Nucleus accumbens (tissue), 56 donors: ENCODE measurements at places on chromosomes 4 and X.
A peak's percentile ranks its signal among the peaks of the same experiment; 100 is the strongest.

GRCh38 chr4:14215116-14215770 is 587.7 kb upstream of the BOD1L1 start:
- DNase-seq: no peak

DNA sequence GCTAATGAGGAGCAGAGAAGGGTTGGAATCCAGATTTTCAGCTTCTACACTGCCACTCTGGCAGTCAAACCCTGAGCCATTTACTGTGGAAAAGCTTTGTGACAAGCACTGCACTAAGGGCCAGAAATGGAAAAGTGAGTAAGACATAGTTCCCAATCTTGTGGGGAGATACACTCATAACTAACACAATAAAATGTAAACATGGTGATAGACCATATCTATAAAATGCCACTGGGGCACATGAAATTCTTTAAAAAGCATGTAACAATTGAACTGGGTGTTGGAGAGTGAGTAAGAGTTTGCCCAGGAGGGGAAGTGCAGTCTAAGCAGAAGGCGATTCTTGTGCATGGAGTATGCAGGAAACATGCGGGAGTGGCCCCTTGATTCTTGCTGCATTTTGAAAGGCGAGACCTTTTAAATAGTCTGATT is 32.0 kb upstream of the ANXA5 start:
- DNase-seq: no peak

- DNase-seq: no peak
These were observed 46.7 kb downstream of the JADE1 start for GRCh38 chr4:128856246-128856645.

GRCh38 chrX:46903458-46904242 is 8.6 kb upstream of the JADE3 start:
- DNase-seq: peak; percentile 83

DNA sequence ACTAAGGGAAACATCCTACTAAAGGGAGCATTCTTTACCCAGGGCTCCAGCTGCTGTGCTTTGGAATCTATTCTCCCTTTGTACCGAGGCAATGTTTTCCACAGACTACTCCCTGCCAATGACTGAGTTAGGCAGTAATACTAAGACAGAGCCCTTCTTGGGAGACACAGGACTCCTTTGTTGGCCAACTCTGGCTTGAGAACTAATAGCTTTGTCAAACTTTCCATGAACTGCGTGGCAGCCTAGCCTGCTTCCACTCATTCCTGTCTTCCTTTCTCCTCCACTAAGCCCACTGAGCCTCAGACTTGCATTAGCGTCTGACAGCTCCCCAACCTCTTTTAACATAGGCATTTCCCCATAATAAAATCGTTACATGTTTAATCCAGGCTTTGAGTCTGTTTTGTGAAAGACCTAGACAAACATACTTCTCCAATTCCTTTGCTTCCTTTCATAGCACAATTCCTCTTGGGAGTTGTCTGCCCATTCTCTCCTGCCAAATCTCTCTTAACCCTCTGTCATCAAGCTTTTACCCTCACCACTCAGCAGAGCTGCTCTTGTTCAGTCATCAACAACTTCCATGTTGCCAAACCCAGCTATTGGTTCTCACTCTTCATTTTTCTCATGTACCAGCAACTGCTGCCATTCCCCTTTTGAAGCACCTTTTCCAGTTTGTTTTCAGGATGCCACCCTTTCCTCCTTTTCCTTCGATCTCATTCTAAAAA is 300.3 kb upstream of the IGFBP7 start:
- DNase-seq: peak; percentile 20

DNA sequence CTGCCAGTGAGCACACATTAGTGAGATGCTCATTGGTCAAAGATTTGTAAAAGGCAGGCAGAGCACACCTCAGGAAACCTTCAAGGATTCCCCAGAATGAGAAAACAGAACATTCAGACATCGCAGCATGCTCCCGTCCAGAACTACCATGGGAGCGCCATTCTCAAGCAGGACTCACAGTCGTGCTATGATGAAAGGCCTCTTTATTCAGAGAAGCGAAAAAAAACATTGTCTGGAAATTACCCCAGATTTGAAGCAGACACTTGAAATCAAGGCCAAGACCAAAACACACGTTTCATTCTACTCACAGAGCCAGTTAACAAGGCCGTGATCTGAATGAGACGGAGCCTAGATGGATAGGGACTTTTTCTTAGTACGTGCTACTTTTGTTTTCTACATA is 961.8 kb upstream of the TENM3 start:
- peak; percentile 19 for DNase-seq

GRCh38 chr4:149202117-149202516 is 613.5 kb downstream of the IQCM start:
- DNase-seq: no peak

GRCh38 chr4:69831270-69831627 is 28.7 kb downstream of the SULT1E1 start:
- no peak for DNase-seq

DNA sequence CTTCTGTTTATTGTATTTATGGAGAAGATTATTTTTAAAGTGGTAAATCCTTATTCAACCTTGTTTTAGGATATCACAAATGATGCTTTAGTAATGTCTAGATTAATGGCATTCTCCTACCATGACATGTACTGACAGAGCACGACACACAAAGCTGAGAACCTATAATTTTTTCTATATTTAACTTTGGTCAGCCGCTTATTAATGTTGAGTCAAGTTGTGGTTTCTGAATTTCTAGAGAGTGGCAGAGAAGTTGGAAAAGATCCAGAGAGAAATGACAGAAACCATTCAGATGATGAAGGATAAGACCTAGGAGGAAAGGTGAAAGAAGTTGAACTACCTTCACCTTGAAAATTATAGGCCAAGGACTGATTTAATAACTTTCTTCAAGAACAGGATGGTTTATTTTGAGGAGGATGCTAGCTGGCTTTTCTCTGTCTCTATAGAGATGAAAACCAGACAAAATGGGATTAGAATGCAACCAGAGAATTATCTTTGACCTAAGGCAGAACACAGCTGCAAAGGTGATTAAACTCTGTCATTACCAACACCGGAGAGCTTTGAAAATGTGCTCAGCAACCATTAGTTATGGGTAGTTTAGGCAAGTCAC is 62.6 kb upstream of the TSPAN5 start:
- no peak for DNase-seq

GRCh38 chrX:99421796-99422195 is 988.3 kb downstream of the PCDH19 start:
- DNase-seq: no peak

DNA sequence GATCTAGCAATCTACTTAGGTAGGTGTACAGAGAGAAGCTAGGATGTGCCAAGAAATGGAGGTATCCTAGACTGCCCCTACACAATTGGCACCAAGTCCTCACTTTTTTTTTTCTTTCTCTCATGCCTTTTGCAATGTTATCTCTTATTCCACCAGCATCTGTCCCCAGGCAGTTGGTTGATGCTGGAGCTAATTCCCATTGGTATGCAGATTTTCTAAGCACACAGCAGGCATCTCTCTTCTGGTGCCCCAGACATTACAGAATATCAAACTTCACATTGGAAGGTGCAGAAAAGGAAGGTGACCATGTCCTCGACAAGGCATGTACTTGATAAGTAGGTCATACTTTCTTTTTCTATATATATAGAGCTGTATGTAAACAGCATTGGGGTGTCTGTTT is 21.6 kb downstream of the LUZP4 start:
- no peak for DNase-seq

GRCh38 chr4:40194602-40195161 is 2.1 kb upstream of the RHOH start:
- DNase-seq: no peak

DNA sequence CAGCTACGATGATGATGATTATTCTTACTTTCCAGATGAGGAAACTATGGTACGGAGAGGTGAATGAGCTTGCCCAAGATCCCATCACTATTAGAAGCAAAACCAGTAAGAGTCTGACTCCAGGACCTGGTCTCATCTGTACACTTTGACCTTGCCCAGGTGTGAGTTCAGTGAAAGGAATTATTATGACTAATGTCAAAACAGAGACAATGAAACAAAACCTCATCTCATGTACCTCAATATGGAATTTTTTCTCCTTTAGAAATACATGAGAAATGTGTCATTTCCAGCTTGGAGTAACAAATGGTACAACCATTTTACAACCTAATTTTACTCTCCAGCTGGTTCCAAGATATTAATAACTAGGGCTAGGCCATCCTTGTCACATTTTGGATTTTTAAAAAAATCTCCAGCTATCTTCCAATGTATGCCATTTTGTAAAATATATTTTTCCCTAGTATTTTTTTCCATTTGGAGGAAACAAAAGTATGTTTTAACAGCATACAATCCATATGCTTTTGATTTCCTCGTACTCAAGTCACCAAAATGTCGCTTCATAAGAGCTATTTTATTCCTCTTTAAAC is 213.8 kb downstream of the PTTG2 start:
- no peak for DNase-seq

- DNase-seq: no peak
These were observed 218.5 kb upstream of the FGF13 start for GRCh38 chrX:138929926-138930582.

DNA sequence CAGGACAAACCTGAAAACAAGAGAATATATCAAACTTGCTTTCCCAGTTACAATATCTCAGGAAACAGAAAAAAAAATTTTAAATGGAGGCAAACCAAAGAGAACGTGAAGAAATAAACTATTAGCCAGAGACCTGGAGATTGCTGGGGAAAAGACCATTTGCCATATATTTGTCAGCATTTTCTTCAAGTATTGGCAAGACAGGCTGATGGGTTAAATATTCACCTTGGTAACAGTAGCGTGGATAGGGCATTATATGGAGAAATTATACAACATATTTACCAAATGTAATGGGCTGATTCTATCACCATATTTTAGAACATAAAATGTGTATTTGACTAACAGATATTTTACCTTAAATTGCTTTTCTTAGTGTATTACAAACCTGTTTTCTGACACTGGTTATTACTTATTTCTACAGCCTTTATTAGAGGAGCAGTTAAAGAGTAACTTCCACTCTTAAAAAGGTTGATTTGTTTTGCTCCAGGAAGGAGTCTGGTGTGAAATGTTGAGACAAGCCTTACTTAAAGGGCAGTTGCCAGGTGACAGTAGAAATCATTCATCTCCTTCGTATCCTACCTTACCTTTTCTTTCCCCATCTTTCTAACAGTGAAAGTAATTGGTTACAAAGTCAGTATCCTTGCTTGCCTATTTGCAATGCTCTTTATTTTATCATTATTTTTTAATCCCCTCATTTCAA is 575.5 kb downstream of the GBA3 start:
- DNase-seq: no peak

GRCh38 chr4:121510341-121510874 is 129.6 kb upstream of the QRFPR start:
- DNase-seq: no peak

DNA sequence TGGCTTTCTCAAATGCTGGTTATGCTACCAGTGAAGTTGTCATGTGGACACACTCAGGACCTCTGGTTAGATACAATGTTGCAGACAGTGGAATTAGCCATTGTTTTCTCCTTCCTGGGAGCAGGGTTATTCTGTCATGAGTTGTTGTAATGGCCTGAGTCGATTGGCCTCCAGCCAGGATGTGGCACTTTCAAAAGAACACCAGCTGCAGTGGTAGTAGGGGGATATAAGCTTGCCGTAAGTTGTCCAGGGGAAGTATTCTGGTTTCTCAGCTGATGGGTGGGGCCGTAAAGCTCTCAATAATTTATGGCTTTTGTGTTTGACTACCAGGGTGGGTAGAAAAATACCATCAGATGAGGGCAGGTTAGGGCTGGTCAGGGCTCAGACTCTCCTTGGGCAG is 697.5 kb upstream of the GNPDA2 start:
- DNase-seq: no peak

- no peak for DNase-seq
These were observed 96.1 kb downstream of the PRDM5 start for GRCh38 chr4:120826449-120826848.

GRCh38 chrX:146154191-146154590 is 336.6 kb downstream of the SLITRK2 start:
- no peak for DNase-seq

- DNase-seq: no peak
These were observed 14.8 kb upstream of the ART3 start for GRCh38 chr4:76059750-76060149.

DNA sequence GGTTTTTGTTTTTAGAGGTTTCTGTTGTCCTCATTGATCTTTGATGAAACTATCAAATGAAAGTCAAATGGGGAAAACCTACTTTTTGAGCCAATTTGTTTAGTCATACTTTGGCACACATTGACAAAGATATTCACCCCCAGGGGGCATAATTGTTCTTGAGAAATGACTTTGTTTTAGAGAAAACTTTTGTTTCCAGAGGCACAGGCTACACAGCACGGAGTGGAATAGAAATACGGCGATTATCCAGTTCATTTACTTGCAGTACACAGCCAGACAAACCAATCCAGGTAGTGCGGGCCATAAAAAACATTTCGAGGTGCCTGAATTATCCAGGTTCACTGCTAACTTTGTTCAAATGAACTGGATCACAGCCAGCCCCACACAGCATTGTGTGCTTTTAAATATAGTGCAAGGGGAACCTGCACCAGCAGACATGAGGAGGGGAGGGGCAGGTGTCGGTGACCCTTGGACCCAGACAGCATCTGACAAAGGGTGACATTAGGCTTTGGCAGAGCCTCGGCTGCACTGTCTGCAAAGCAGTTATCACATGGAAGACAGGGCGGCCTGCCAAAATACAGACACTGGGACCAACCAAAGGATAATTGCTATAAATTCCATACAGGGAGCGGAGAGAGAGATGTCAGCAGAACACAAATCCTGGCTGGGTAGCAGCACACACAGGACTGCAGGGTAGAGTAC is 179.6 kb upstream of the NOCT start:
- DNase-seq: no peak

DNA sequence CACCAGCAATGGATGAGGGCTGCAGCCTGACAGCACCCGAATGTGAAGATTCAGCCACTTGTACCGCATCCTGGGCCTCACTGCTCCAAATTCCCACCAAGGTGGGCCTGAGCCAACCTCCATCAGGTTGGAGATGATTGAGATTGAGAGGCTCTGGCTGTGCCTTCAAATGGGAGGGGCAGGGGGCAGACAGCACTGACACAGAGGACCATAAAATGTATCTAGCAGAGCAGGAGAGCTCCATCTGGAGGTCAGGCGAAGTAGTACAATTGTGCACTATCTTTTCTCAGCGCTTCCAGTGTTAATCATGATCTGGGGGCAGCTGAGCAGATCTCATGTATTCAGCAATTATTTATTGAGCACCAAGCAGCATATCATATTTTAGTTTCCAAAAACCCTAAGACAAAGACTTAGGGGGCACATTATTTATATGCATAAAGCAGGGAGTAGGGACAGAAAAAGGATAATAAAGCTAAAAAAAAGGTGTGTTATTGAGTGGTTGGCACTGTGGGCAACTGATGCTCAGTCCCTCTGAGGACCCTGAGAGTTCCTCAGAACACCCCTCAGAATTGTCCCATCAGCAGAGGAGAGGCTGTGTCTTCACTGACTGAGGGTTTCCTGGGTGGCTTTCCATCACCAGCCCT is 31.6 kb upstream of the C1QTNF7 start:
- DNase-seq: peak; percentile 8

DNA sequence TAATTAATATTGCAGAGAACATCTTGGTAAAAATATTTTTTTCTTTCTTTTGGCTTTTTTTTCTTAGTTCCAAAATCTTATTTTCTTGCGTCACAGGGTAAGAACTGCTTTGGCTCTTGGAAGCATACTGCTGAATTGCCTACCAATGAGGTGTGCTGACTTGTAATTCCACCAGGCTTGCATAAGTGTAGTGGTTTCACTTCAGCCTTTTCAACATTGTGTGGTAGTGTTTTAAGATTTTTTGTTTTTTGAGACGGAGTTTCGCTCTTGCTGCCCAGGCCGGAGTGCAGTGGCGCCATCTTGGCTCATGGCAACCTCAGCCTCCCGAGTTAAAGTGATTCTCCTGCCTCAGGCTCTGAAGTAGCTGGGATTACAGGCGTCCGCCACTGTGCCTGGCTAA is 42.4 kb downstream of the N4BP2 start:
- no peak for DNase-seq
